ENCODE measurements at places on chromosomes 6 and 20.

GRCh38 chr6:5517796-5518195 is 256.5 kb downstream of the FARS2 start:
- peak; percentile 55 for DNase-seq

GRCh38 chr6:55957961-55958422 is 82.6 kb upstream of the BMP5 start:
- no peak for DNase-seq

- no peak for DNase-seq
Observed at GRCh38 chr20:64106435-64106961, 867 bp downstream of the NPBWR2 start.

DNA sequence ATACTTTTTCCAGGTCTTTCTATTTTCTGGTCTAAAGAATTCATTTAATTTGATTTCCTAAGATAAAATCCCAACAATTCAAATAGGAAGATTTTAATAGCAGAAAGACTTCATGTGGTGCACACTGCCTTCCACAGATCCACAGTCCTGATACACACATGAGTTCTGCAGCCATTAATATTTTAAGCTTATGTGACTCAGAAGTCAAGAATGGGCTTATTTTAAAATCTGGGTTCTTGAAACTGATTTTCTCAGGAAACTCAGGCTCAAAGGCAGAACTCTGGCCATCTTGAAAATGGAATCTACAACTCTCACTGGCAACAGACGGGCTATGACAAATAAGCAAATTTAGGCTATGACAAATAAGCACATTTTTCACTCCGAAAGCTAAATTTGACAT is 88.2 kb downstream of the COL12A1 start:
- DNase-seq: no peak

DNA sequence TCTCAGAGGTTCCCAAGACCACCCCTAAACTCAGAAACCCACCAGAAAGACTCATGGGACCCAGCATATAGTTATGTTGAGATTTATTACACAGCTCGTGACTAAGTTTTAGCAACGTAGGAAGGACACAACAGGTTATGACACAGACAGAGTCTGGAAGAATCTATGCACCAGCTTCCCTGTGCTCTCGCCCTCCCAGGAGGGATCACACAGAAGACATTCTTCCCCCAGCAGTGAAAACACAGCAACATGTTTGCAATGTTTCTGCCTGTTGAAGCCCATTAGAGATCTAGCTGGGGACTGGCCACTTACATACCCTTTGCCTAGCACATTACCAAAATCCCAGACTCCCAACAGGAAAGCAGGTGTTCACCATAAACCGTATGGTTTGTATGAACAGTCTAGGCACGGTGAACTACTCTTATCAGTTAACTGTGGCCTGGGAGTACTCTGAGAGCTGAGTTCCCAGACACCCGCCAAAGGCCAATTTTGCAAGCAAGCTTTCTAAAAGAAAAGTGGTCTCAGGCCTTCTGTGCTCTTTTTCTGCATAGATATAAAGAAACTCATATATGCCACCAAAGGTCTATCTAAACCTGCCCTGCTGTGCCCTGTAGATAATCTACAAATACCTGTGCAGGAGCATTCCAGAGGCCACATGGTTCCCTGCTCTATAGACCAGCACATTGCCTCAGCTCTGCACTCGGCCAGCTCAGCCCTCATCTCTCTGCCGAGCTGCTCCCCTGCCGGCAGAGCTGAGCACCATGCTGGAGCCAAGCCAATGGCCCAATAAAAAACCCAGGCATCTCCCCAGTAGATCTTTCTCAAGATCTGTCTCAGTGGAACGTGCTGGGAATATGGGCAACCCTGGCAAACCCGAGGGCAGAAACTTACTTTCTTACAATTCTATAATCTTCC is 69.6 kb upstream of the SMIM28 start:
- DNase-seq: no peak

DNA sequence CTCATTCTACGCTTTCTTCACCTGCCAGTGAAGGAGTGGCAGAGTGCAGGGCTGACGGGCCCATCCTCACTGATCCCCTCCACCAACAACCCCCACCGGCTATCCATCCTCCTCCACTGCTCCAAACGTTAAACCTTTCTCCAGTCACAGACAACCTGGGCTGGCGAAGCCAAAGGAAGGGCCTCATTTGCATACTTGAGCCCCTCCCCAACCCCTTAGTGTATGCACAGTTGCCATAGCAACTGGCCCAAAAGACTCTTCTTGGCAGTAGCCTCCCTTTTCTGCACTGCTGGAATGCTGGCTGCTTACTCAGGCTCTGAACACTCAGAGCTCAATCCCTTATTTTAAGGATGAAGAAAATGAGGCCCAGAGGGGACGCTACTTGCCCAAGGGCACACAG is 130.3 kb downstream of the GRM4 start:
- DNase-seq: no peak

GRCh38 chr20:1718604-1719384 is 61.2 kb upstream of the SIRPG start:
- no peak for DNase-seq

DNA sequence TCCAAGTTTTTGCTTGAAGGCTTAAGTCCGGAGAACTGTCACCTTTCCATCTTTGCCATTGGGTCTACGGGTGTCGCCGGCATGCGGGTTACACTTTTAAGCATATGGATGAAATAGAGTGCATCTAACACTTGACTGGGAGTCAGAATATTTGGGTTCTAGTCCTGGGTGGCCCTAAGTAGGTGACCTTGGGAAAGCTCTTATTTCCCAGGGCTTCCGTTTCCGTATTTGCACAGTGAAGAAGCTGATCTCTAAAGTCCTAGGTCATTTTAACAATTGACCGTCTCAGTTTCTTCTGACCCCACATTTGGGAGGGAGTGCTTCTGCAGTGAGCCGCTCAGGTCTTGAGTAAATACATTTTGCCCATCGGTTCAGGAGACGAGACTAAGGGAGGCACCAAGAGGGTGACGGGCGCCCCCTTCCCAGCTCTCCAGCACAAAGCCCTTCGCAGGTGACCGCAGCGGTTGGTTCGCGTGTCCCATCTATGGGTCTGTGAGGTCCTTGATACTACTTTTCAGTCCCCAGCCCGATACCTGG is 651 bp upstream of the BLTP3A start:
- DNase-seq: no peak

GRCh38 chr6:116190550-116190949 is 63.3 kb downstream of the TSPYL4 start:
- DNase-seq: no peak

DNA sequence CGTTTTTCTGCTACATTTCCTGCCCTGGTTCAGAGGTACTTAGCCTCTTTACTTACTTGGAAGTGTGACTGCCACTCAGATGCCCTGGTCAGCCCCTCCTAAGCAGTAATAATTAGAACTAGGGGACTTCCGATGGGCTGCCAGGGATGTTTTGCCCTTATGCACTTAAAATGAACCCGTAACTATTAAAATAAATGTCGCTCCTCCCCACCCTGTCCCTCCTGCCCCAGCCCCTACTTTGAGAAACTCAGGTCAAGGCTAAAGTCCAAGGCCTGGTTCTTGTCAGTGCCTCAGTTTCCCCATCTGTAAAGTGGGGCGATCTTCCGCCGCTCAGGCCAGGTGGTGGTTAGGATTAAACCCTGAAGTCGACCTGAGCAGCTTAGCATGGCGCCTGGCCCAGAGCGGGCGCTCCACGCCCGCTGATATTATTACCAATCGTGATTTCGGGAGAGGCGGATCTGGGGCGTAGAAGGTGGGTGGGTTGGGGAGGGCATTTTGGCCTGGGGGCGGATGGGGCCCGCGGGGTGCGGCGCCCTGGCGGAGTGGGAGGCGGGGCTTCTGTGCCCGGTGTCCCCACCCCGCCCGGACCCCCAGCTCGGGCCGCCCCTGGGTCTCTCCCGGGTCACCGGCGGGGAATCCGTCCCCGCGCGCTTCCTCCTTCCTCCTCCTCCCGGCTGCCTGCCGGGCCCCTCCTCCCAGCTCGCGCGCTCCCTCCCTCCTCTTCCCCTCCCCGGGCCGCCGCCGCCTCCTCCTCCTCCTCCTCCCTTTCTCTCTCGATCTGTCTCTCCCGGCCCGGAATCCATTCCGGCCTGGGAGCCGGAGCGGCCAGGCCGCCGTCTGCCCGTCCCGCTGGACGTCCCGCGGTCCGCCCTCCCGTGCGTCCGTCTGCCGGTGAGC is at the start of gene SRC:
TSS of gene SRC (plus strand) at position 802 of the 897 bp plus-strand sequence. CDS start 38,014 bp downstream, outside the sequence.
- DNase-seq: peak; percentile 32

DNA sequence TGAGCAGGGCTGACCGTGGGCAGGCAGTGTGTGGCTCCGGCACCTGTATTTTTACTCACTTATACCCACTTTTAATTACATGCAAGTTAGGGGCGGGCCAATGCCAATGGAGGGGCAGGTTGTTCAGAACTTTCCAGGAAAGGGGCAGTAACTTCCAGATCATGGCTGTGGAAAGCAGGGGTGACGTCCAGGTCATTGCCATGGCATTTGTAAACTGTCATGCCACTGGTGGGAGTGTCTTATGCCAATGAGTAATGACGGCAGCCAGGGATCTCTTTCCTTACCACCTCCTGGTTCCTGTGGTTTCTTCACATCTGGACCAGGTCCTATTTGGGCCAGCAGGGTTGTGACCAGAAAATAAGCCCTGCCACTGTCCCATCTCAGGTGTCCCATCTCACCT is 258.7 kb downstream of the THBS2 start:
- no peak for DNase-seq

GRCh38 chr6:157911786-157912185 is 69.9 kb upstream of the SYNJ2 start:
- no peak for DNase-seq

- DNase-seq: no peak
Observed at GRCh38 chr6:8940356-8940755, 505.0 kb upstream of the SLC35B3 start.

- DNase-seq: no peak
Observed at GRCh38 chr6:112343977-112344376, 3.2 kb upstream of the RFPL4B start.

GRCh38 chr6:203661-204060 is 88.6 kb upstream of the DUSP22 start:
- DNase-seq: no peak

- DNase-seq: no peak
Observed at GRCh38 chr6:78436335-78436734, 431.0 kb upstream of the IRAK1BP1 start.

DNA sequence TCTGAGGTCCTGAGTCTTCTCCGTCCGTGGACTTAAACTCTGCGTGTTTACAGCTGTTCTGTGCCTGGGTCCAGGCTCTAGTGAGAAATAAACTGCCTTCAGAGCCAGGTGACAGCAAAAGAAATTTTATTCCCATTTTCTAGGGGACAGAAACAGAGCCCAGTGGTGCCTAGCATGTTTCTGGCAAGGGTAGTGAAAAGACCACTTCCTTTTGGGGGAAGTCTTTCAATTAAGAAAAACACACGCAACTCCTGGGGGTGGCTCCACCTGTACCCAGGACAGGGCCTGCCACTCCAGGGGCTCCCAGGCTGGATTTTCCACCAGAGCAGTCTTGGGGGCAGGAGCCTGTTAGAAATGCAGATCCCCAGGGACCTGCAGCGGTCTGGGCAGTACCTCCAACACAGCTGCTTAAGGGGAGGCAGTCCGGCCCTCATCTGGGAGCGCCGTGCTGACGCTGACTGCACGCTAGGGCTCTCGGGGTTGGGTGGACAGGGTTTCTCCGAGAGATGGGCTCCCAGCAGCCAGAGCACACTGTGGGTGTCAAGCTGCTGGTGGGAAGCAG is 23.0 kb upstream of the AVP start:
- DNase-seq: no peak

DNA sequence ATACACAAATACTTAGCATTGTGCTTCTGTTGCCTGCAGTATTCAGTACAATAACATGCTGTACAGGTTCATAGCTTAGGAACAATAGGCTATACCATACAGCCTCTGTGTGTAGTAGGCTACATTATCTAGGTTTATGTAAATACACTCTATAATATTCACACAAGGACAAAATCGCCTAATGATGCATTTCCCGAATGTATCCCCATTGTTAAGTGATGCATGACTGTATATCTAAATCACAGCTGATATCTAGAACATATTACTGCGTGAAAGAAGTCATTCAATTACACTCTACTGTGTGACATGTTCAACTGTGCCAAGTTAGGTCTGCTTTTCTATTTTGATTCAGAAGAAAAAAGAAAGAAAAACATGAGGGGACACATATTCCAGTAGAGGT is 633.5 kb downstream of the RFPL4B start:
- DNase-seq: no peak

DNA sequence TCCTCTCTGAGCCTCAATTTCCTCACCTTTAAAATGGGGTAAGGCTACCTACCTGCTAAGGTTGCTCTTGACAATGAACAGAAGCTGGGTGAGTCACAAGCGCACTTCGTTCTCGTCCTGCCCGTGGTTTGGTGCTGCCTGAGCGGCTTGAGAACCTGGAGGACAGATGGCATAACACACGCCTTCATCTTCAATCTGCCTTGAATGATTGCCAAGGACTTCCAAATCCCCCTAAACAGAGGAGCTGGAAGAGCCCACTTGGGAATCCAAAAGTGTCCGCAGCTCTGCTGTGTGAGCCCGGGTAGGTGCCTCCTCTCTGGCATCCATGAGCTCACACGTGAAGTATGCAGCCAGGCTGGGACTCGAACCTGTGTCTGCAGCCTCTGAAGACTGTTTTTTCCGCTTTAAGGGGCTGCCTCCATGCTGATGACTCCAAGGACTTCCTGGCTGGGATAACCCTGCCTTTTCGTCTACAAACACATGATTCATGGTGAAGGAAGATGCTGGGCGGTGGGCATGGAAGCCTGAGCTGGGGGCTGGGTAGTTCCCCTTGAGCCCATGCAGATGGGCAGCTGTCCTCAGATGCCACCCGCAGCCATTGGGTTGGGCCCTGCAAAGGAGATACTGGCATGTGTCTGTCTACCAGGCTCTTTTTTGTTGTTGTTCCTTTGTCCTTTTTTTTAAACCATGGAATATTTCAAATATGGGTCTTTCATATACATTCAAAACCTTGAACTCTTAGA is 25.3 kb upstream of the CSNK2A1 start:
- DNase-seq: no peak

- no peak for DNase-seq
Observed at GRCh38 chr6:99943846-99944245, 50.2 kb downstream of the MCHR2 start.

DNA sequence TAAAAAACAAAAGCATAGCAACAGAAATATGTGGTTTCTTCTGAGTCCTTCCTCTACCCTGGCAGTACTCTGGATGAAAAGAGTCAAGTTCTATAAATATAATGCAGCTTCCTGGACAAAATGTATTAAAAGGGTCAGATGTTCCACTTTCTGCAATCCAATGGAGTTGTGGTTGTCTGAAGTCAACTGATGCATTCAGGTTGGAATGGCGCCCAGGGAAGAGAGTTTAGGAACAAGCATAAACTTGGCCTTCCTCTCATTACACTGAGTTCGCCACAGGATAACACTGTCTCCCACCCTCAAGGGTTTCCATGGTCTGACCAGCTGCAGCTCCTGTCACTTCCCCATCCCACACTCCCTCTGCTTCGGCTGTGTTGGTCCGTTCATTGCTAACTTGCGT is 66.4 kb downstream of the PLEKHG1 start:
- DNase-seq: no peak

DNA sequence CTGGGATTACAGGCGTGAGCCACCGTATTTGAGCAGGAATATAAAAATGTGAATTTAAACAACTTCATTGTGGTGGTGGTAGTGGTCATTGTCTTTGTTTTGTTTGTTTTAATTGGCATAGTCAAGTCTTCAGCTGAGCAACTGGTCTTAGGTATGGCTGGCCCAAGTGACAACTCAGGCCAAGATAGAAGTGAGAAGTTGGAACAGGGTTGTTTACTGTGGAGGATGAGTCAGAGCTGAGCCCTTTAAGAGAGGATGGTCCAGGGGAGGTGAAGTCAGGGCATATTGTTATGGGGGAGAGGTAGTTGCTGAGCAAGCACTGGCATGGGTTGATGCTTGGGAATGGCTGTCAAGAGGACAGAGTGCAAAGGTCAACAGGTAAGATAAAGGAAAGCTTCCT is 308.2 kb downstream of the FARS2 start:
- DNase-seq: no peak

GRCh38 chr6:145814035-145814500 is 527 bp downstream of the FBXO30 start:
- peak; percentile 21 for DNase-seq

All from activated CD4-positive, alpha-beta T cell treated with anti-CD3 and anti-CD28 coated beads, Interleukin-2, Interleukin-4, amounts not matched to agents 100 ng/mL and 50 ng/mL, durations not matched to agents 16 hours and 8 hours (primary cell).